Dermis microvascular lymphatic vessel endothelial cell (primary cell): ENCODE measurements at places on chromosomes 16 and 17.

GRCh38 chr17:980406-981291 lies 1.1 kb upstream of the NXN start:
- DNase-seq = peak; percentile 84

- no peak for DNase-seq
Observed at GRCh38 chr17:68346448-68346847, 55.2 kb downstream of the ARSG start.

DNA sequence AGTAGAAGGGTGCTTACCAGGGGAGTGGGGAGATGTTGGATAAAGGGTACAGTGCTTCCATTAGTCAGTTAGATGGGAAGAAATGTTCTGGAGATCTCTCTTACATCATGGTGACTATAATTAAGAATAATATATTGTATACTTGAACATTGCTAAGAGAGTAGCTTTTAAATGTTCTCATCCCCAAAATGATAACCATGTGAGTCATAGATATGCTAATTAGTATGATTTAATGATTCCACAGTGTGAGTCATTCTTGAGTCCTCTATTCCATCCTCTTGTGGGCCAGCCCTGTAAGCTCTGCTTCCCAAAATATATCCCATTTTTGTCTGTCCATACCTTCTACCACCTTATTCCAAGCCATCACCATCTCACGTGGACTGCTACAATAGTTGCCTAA lies 80.6 kb upstream of the CDH11 start:
- DNase-seq = no peak

- no peak for DNase-seq
Observed at GRCh38 chr16:54116124-54116655, 170.4 kb downstream of the IRX3 start.

- DNase-seq = peak; percentile 28
Observed at GRCh38 chr16:67278773-67279295, 498 bp upstream of the PLEKHG4 start.

DNA sequence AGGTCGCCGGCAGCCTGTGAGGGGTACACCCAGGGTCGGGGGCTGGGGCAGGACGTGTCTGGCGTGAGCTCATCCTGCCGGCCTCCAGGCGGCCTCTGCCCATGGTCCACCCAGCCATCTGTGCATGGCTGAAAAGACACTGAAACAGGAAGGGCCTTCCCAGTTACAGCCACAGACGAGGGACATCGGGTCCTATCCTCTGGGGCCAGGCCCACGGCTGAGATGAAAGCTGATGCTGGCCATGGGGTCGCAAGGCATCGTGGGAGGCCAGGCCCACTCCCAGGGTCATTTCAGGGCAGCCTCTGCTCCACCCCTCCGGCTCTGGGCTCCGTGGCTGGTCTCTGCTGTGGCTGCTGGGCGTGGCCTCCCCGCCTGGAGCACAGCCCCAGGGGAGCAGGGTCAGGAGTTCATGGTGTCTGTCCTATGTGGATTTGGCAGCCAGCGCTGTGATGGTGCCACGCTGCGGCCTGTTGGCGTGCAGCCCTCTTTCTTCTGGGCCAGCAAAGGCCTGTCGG lies 16.6 kb upstream of the ATP6V0C start:
- no peak for DNase-seq

GRCh38 chr17:83116783-83117555 lies 37.6 kb downstream of the METRNL start:
- no peak for DNase-seq

DNA sequence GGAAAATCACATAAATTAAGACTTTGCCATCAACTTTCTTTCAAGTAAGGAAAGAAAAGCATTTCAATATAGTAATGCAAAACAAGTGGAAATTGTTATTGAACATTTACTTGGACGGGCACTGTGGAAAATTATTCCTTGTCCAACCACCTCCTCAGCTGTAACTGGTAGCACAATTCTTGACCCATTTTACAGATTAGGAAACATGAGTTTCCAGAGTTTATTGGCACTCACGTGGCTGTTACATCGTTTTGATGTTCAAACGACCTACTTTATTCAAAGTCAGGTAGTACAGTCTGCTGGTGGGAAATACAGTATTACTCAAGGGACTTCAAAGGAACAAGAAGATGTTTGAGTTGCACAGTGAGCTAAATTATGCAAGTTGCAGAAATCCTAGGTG lies 866 bp upstream of the PCTP start:
- no peak for DNase-seq

DNA sequence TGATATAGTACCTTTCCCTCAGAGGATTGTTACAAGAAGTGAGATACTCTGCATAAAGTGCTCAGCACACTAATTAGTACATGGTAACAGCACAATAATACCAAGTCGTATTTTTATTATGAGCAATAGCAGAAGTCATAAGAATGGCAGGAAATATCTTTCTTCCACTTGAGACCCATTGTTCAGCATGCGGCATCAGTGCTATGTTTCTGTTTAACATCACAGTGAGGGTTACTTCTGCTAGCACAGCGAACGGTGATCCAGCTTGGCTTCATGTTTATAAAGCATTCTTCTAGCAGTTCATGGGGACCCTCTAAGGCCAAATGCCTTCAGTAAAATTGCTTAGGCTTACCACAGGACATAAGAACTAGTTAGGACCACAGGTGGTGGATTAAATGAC lies 83.1 kb downstream of the MYO1D start:
- DNase-seq = peak; percentile 87

GRCh38 chr17:41307647-41308046 lies 1.5 kb downstream of the KRTAP16-1 start:
- no peak for DNase-seq

DNA sequence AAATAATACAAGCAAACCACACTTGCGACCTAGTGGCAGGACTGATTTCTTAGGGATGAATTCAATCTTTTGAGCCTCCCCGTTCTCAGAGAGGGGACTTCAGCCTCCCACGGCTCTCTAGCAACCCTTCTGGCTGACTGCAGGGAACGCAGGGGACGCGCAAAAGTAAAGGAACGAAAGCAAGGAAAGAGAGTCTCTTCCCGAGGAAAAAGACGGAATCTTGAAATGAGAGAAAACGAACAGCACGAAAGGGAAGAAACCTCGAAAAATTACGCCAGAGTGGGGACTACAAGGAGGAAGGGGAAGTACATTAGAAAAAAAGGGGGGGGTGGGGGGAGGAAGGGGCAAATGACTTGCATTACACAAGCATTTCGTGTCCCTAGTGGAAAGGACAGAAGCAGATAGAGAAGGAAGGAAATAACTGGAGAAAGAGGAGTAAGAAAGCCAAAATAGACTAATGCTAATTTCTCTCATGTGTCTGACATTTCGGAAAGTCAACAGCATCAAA lies 1.2 kb downstream of the GRB2 start:
- DNase-seq = peak; percentile 79

DNA sequence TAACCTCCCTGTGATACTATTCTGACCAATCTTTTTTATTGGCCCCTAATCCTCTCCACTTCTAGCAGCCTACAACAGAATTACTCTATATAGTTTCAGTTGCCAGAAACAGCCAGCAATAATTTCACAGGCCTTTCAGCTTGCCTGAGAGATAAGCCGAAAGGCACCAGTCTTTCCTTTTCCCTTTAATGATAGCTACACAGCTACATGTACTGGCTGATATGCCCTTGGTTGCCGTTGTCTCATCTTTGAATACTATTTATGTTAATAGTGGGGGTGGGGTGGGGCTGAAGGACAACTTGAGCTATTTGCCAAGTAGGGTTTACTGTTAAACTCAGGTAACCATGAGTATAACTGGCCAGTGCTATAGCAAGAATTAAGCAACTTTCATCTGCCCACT lies 35.8 kb upstream of the RASL10B start:
- DNase-seq = no peak

DNA sequence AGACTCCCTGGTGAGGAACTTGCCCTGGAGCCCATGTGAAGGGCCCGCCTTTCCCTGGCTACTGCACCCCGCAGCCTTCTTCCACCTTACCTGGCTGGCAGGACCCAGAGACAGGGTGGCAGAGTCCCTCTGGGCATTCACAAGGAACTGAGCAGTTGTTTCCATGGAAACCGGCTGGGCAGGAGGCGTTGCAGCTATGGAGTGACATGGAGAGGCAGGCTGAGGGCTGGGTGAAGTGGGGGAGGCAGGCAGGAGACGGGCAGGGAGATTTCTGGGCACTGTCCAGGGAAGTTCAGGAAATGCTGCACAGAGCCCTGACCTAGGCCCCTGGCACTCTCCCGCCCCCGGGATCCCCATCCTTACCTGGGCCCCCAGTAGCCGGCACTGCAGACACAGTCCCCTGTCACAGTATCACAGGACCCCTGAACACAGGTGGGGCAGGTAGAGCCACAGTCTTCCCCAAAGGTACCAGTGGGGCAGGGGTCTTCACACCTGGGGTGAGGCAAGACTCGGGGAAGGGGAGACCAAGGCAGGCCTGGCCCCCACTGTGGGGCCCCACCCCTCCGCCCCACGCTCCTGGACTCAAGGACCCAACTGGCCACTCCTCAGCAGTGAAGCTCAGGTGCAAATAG lies 5.9 kb downstream of the SCARF1 start:
- no peak for DNase-seq

GRCh38 chr16:25370541-25370940 lies 112.9 kb upstream of the ZKSCAN2 start:
- DNase-seq = no peak

DNA sequence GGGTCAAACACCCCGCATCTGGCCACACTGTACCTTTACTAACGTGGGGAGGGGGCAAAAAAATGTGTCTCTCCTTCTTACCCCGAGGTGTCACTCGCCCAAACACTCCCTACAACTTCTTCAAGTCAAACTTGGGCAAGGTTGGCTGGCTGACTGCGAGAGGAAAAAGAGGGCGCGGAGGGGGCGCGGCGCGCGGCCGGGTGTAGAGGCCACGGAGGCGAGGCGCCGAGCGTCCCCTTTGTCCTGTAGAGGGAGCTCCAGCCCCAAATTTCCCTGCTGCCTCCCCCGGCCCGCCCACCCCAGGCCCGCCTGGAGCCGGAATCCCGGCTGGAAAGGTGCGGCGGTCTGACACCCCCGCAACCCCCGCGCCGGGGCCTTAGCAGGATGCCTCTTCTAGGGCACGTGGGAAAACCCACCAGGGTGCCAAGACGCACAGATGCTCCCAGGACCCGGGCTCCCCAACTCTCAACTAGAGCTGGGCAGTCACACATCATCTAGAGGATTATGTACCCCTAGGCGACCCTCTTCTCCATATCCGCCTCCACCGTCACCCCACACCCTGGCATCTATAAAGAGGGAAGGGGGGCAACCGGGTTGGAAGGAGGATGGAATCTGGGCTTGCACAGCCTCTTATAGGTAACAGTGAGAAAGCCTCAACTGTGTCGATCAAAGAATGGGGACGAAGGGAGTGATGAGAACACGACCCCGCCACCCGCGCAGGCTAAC lies 4.2 kb downstream of the IRX3 start:
- peak; percentile 28 for DNase-seq

DNA sequence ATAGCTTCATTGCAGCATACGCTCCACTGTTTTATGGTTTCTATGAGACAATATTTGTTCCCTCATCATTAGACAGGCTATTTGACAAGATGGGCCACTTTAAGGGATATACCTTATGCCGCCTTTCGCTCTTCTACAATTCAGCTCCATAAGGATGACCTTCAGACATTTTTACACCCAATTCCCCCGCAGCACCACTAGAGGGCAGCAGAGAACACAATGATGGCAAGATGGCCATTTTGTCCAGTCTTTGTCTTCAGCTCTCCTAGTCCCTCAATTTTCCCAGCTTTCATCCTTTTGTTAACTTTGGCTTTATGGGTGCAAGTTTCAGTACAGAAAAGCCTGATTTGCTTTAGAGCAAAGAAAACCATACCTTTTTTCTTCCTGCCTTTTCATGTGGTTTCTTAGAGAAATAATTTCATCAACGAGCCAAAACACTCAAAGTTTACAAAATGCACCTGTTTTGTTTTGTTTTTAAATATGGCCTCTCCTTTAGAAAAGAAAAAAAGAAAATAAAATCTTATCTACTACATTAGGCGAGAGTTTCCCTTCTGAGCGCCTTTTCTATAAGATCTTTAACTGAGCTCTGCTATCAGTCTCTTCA lies 355.3 kb downstream of the TOX3 start:
- DNase-seq = peak; percentile 66

DNA sequence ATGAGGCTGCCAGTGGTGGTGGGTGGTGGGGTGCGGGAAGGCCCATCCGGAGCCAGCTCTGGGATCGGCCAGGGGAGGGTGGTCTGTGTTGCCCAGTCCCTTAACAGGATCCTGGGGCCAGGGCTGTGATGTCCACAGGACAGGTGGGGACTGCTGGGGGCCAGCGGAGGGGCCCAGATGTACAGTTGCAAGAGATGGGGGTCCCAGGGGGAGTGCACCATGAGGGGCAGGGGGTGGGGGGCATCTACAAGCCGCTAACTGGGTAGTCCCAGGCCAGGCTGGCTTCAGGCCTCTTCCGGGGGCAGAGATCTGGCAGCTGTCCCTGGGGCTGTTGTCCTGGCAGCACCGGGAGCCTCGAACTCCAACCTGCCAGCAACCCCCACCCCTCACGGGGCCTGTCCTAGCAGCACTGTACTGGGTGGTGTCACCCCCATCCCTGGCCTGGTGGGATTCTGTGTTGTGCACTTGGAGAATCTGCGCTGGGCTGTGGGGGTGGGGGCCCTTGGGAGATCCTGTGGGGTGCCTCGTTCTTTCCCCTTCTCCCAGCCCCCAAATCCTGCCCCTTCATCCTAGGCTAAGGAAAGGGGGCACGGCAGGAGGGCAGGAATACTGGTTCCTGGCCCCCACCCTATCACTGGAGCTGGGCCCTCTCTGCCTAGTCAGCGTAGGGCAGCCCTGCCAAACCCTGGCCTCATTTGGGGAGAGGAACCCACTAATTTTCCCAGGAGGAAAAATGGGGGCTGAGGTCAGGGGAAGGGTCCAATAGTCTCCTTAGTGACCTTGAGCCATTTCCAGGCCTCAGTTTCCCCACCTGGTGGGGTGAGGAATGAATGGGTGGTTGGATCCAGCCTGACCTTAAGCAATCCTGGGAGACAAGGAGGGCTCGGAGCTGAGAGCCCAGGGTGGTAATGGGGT lies 1.4 kb downstream of the MTSS2 start:
- DNase-seq = no peak

GRCh38 chr17:39192901-39193300 lies 4.6 kb downstream of the CACNB1 start:
- DNase-seq = no peak

- DNase-seq = peak; percentile 79
Observed at GRCh38 chr16:69741951-69742904, 12.5 kb downstream of the NOB1 start.

GRCh38 chr16:53971616-53972015 lies 267.7 kb downstream of the FTO start:
- DNase-seq = no peak

DNA sequence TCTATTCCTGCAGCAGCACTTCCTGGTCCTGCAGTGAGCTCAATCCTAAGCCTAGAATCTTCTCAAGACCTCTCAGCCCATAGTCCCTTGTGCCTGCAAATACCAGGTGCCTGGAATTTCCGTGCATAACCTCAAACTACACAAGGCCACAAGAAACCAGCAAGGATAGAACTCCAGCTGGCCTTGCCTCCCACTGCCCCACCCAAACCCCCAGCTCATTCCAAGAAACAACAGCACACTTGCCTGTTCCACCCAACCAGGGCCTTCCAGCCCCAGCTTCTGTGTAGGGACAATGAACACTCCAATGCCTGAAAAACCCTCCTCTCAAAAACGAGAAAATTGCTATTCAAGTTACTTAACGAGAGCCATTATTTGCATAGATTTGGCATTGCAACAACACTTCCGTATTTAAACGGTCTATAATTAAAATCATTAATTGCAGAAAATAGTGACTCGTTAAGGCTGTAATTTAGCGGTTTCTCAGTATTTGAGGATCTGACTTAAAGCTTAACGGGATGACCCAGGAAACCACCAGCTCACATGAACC lies 147.0 kb downstream of the C16orf78 start:
- no peak for DNase-seq
